IPS-NIHi11 (cell line): ENCODE measurements at places on chromosomes 4 and X.

DNA sequence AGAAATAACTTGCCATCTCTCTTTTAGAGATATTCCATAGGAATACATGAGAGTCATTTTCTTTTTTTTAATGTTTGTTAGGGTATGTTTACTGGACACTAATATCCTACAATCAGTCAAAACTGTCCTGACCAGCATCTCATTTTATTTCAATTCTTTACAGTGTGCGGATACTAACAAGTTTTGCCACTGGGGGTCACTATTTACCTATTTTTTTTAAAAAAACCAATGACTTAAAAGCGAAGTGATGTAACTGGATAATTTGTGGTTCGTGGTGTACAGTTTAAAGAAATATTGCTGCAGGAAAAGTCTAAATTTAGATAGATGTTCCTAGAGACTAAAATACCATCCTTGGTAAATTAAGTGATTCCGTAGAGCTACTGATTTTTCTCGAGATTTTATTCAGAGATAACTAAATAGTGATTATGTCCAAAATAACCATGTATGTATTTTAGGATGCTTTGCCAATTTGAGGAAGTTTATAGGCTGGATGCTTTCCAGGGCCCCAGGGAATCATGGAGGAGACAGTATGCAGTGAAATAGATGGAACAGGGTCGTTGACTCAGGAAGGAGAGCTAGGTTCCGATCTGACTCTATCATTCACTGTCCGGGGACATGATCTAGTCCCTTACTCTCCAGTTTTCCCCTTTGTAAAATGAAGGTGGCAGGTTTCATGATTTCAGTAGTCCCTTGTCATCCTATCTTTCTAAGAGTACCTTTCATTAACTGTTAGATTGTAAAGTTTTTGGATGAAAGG, 34.0 kb upstream of the GNPDA2 start:
- peak; percentile 19 for DNase-seq

- DNase-seq = no peak
Measured at GRCh38 chr4:47084111-47084510, 52.7 kb downstream of the GABRB1 start.

- no peak for DNase-seq
Measured at GRCh38 chr4:126559961-126560360, 1072.8 kb upstream of the INTU start.

- no peak for DNase-seq
Measured at GRCh38 chr4:20423420-20423819, 171.7 kb downstream of the SLIT2 start.

DNA sequence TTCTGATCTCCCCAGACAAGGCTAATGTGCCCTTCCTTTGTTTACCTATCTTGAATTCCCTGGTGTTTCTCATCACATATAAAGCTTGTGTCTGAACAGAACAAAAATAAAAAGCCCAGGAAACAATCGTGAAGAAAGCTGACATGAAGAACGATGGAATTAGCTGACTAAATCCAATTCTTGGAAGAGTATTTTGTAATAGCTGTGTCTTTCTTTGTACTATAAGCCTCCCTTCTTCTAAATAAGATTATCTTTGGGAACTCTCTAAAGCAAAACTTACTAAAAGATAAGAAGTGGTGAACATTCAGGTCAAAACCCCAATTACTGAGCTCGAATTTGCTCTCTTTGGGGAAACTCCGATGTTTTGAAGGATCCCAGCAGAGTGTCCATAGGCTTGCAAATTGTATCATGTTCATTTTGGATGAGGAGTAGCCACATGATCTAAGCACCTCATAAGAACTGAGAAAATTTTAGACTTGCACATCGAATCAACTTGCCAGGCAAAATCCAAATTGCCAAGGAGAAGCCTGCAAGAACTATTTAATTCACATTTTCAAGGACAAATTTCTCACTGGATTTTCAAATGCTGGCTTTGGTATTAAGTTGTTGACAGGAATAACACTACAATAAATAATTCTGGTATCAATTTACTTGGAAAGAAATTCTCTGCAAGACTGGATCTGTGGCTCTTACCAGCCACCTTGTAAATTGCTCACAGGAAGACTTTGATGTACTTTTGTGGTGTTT, 106.2 kb downstream of the LNX1 start:
- no peak for DNase-seq

- no peak for DNase-seq
Measured at GRCh38 chrX:17563076-17563475, 174.2 kb upstream of the SCML1 start.

DNA sequence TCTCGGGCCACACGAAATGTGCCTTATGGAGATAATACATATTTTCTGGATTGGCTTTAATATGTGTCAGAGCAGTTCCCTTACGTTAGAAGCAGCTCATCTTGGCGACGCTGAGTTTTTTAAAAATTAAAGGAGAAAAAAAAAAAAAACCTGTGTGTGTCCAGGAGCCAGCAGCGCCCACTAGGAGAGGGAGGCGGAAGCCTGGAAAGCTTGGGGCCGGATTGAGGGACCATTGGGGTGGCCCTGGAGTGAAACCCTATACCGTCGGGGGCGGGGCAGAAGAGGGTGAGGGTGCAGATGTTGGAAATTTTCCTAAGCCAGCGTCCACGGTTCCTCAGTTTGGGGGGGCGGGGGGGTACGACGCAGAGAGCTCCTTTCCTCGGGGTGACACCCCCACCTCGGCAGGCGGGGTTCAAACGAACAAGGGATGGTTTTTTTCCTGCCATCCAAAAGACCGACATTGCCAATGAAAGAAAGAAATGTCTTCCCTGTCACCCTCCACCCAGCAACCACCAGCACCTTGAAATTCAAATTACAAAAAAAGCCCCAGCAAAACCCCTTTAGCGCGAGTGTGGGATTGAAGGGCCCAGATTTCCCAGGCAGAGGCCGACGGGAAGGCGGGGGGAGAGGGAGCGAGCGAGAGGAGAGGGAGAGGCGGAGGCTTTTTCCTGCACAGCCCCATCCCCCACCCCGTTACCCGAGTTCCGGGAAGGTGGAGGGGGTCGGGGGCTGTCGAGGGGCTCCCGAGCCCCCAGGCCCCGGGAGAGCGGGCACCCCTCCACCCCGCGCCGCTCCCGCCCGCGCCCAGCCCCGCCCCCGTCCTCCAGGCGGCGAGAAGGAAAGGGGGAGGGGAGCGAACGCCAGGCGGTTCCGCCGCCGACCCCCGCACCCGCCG, 859 bp downstream of the SMARCA1 start:
- DNase-seq = peak; percentile 70

GRCh38 chr4:140149846-140150635, 3.9 kb downstream of the MAML3 start:
- peak; percentile 55 for DNase-seq

DNA sequence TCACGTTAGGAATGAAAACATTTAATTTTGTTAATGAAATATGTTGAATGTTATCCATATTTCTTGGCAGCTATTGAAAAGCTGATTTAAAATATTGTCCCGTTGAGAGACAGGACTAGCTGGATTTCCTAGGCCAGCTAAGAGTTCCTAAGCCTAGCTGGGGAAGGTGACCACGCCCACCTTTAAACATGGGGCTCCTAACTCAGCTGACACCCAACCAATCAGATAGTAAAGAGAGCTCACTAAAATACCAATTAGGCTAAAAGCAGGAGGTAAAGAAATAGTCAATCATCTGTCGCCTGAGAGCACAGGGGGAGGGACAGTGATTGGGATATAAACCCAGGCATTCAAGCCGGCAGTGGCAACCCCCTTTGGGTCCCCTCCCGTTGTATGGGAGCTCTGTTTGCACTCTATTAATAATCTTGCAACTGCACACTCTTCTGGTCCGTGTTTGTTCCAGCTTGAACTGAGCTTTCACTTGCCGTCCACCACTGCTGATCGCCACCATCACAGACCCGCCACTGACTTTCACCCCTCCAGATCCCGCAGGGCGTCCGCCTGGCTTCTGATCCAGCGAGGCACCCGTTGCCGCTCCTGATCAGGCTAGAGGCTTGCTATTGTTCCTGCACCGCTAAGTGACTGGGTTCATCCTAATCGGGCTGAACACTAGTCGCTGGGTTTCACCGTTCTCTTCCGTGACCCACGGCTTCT, 308.9 kb downstream of the GLUD2 start:
- DNase-seq = no peak

DNA sequence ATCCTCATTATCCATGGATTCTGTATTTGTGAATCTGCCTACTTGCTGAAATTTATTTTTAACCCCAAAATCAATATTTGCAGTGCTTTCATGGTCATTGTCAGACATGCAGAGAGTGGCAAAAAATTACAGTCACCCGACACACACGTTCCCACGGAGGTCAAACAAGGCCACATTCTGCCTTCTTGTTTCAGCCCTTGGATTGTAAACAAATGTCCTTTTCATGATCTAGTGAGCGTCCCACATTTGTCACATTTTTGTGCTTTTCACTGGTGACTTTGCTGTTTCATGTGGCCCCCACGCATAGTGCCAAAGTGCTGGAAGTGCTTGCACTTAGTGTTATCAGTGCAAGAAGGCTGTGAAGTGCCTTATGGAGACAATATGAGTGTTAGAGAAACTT, 45.0 kb downstream of the SOD3 start:
- no peak for DNase-seq

GRCh38 chrX:150478496-150479492, 89.6 kb upstream of the MTM1 start:
- no peak for DNase-seq

- peak; percentile 81 for DNase-seq
Measured at GRCh38 chr4:118033148-118034052, 886 bp upstream of the NDST3 start.

DNA sequence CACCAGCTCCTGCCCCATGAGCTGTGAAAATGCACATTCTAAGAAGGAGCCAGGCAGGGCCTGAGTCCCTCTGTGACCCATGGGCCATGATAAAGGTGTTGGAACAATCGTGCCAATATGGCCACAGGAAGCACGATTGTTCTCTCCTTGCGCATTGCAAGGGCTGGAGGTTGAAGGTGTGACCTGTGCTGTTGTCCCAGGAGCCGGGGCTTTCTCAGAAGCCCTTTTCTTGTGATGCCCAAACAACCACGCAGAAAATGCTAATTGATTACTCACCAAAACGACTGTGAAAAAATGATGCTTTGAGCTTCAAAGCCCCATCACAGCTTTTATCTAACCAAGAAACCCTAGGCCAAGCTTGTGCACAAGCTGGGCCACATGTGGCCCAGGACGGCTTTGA, 33.8 kb downstream of the USP11 start:
- DNase-seq = no peak
